ENCODE measurements at places on chromosomes 6 and 20.

DNA sequence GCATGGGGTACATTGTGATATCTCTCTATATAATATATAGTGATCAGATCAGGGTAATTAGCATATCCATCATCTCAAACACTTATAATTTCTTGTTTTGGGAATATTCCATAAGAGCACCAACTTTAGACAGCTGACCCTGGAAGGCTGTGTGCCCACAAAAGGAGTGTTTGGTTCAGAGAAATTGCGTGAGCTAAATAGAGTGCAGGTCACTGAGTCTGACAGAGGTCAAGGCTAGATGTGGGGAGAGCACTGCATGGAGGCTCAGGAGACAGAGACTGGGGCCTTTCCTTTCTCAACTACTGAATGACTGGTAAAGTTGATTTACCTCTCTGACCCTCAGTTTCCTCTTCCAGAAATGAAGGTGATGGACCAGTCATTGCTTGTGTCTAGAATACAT, 114.9 kb upstream of the ADGRF1 start:
- no peak for DNase-seq

DNA sequence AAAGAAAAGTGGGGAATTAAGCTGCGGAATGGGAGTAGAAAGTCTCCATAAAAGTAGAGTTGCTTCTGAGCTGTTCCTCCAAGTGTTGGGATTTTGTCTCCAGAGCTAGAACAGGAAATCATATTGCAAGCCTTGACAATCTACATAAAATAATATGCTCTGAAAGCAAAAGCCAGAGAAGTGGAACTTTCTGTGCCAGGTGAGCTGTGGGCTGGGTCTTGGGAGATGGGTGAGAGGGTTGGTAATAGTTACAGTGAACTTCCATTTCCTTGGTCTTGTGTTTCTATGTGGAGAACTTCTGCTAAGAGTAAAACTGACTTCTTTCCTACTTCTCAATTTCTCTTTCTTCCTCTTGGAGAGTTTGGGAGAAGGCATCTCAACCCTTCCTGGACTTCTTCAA, 6.3 kb upstream of the HMGN4 start:
- no peak for DNase-seq

DNA sequence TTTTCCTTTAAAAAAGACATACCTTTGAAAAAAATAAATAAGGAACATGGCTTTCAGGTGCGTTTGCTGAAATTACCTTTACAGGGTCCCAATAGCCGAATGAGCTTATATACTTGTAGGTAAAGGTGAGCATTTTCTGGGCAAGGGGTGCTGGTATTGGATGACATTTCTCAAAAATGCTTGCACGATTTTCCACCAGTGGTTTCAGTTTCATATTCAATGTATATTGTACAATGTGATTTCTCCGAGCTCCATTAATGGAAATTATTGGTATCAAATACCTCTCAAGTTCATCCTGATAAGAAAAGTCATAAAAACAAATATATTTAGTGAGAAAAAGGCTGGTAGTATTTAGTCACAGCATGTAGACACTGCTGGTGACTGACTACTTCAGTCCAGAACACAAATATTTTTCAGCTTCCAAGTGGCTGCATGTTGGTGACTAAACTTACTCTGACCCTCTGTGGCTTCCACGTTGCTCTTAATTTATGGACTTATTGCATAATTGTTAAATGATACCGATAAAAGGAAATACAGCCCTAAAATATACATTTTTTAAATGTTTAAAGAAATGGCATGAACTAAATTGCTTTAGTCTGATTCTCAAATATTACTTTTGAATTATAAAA, 32.9 kb upstream of the ZBTB24 start:
- no peak for DNase-seq

- no peak for DNase-seq
These were observed 23.2 kb downstream of the HLA-A start for GRCh38 chr6:29965563-29965872.

GRCh38 chr6:118752803-118753202, 101.4 kb upstream of the CEP85L start:
- DNase-seq, result no peak

- no peak for DNase-seq
These were observed 14.3 kb upstream of the POPDC3 start for GRCh38 chr6:105194106-105194505.

DNA sequence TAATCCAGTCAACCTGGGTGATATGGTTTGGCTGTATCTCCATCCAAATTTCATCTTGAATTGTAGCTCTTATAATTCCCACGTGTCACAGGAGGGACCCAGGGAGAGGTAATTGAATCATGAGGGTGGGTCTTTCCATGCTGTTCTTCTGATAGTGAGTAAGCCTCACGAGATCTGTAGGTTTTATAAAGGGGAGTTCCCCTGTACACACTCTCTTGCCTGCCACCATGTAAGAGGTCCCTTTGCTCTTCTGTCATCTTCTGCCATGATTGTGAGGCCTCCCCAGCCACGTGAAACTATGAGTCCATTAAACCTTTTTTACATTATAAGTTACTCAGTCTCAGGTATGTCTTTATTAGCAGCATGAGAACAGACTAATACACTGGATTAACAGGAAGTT, 19.5 kb downstream of the GSTA3 start:
- no peak for DNase-seq

- no peak for DNase-seq
These were observed 46.9 kb upstream of the CD93 start for GRCh38 chr20:23132930-23133559.

GRCh38 chr6:160933256-160933655, 58.3 kb upstream of the MAP3K4 start:
- DNase-seq, result peak; percentile 37

- no peak for DNase-seq
These were observed 546.5 kb downstream of the PRKN start for GRCh38 chr6:162181111-162181510.

DNA sequence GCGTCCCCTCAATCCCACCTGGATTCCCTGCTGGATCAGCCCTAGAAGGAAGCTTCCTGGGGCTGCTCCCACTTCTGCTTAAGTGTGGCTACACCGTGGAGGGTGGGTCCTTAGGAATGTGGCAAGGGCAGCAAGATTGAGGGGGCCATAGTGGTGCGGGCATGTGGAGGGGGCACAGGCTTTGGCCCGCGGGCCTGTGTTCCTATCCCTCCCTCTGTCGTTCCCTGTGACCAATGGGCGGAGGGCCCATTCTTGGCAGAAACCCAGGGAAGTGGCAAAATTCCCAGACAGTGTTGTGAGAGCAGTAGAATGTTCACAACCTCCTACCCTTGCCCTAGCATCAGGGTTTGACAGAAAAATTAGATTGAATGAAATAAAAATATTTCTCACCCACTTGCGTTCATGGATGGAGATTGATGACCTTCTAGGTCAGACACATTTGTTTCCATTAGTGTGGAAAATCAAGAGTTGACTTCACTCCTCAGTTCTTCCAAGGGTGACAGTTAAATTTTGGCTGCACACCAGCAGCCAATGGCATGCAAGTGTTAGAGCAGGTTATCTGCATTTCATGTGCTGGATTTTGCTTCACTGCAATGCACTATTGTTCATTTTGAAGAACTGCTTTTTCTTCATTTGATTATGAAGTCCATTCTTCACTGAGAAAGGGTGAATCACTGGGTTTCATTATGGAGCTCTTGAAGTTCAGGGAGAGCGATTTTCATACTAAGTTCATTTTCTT, 49.3 kb upstream of the AHI1 start:
- DNase-seq, result no peak

DNA sequence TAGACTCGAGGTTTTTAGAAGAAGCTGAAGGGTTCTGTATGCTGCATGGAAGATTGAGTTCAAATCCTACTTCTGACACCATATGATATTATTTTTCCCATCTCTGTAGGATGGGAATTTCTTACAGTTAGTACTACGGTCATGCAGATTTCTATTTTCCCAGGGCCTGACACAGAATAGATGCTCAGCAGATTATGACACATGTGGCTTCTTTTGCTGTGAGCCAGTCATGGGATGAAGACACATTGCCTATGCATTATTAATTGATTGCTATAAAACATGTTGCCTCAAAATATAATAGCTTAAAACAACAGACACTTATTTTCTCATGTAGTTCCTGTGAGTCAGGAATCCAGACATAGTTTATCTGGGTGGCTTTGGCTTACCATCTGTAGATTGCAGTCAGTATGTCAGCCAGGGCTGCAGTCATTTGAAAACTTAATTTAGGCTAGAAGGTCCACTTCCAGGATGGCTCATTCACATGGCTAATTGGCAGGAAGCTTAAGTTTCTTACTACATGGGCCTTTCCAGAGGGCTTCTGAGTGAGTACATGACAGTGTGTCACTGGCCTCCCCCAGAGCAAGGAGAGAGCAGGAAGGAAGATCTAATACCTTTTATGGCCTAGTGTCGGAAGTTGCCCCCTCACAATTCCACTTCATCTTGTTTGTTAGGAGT, 29.5 kb downstream of the TOP1 start:
- DNase-seq, result no peak

- no peak for DNase-seq
These were observed 9.0 kb downstream of the MYLK4 start for GRCh38 chr6:2741756-2742155.
